HFF-Myc (cell line): ENCODE measurements at places on chromosomes 7 and 10.

DNA sequence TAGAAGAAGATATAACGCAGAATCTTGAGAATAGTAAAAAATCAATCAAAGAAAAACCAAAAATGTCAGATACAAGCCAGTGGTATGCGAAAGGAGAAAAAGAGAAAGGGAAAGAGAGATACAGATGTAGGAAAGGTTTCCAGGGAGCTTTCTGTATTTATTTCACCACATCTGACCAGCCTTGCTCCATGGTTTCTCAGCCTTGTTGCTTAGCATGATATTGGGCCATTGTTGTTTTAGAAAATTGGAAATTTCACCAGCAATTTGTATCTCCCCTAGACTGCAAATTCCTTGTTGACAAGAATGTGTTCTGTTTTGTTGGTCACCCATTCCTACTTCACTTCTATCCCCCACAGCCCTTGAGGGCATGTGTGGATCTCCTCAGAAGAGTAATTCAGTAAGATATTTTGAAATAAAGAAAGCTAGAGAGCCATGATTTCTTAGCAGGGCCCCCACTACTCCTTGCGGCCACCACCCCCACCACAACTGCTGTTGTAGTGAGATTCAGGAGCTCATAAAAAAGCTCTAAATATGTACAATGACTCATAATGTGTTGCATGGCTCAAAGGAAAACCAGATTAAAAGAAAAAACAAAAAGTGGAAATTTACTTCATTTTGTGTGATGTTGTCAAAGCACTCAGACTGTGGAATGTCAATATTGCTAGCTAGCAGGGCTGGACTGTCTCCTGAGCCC is 138.7 kb downstream of the CHRM2 start:
- no peak for DNase-seq

DNA sequence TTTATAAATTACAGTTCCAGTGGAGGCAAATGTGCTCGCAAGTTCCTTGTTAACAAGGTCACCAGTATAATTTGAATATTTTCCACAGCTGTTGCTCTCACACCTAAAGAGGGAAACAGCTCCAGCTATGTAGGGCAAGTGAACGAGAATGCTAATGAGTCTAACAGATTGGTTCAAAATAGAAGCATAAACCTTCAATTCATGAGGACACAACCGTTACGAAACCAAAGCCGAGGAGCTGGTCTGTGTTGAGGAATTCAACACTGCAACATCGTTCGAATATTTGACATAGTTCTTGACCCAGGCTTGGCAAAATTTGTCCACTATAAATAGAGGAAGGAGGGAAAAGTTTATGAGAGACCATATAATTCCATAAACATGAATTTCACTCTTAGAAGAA is 161.3 kb downstream of the KLF6 start:
- DNase-seq: no peak

DNA sequence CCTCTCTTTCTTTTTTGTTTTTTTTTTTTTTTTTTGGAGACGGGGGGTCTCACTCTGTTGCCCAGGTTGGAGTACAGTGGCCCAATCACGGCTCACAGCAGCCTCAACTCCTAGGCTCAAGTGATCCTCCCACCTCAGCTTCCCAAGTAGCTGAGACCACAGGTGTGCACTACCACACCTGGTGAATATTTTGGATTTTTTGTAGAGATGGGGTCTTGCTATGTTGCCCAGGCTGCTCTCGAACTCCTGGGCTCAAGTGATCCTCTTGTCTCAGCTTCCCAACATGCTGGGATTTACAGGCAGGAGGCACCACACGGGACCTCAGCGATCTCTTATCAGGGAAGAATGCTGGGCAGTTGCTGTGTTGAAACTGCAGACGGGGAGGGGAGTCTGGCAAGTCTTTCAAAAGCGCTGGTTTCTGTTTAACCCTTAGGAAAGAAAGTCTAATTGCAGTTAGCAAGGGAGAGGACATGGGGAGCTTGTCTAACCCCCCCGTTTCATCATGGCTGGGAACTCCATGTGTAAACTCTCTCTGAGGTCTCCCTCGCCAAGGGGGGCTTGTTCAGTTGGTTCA is 39.6 kb upstream of the LMTK2 start:
- DNase-seq: no peak

DNA sequence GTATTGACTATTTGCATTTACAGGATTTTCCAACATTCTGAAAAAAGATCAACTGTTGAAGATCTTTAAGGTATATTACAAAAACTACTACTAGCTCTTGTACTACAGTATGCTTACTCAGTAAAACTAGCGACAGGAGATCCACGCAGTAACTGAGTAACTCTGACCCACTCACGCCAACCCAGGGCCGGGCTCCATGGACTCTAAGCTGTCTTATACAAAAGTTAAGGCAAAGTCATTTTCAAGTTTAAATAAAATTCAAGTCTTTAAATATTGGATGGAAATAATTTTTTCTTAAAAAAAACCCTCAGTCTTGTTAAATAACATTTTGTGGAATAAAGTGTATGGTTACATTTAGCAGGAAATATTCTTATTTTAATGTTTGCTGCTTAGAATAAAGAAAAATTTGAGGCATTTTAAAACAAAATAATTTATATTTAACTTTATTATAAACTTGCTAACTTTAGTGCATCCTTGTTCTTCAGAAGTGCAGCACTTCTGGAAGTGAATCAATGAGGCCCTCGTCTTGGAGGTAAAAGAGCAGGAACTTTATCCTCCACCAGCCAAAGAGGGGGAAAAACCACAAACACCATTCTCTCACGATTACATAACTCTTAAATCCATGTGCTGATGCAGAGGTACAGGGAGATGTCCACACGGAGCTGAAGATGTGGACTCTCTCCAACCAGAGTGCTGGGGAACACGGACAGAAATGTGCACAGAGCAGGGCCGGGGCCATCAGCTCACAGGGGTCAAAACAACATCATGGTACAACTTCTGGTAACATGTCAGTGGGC is 119.9 kb downstream of the LARP4B start:
- no peak for DNase-seq

DNA sequence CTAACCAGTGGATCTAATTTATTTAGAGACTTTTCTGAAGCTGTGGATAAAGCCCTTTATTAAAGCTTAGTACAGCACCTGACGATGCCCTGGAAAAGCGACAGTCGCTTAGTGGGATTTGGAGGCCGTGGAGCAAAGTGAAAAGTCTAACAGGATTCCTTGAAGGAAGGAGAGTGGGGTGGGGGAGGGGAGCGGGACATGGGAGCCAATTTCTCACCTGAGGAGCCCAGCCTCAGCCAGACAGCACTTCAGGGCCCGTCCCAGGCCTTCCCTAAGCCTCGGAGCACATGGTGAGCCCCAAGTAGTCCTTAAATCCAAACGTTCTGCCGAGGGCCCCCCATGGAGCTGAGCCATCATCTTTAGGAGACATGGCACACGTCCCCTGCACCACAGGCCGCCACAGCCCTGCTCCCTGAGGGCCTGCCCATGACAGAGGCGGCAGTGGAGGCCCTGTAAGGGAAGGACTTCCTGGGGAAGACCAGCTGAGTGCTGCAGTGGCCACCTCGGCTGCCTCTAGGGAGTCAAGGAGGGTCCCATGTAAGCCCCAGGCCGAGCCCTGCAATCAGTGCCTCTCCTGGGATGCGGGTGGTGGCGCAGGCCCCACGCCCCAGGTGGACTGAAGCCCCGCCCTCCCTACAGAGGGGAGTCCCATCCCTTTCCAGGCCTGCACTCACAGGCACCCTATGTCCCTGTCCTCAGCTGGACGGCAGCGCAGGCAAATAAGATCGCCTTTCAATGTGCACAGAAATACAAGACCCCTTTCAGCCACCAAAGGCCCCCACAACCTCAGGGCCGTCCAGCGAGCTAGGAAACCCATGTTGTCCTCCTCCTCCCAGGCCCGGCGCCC is 187.0 kb downstream of the MAD1L1 start:
- no peak for DNase-seq

DNA sequence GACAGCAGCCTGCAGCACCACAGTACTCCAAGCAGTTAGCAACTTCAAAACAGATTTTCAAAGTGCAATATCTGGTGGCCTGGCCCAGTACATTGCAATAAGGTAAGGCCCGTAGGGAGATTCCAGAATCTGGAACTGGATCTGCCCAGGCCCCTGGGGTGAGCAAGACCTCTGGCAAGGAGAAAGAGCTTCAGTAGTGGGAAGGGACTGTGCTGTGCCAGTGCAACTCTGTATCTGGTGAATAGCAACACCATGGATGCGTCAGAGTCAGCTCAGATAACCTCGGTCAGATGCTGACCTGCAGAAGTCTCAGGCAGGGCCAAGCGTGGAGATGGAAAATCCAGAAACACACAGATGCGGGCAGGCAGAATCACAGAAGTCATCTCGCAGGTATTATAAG is 30.3 kb downstream of the ELMO1 start:
- DNase-seq: no peak

- no peak for DNase-seq
Observed at GRCh38 chr10:75292794-75293445, 57.2 kb upstream of the COMTD1 start.

DNA sequence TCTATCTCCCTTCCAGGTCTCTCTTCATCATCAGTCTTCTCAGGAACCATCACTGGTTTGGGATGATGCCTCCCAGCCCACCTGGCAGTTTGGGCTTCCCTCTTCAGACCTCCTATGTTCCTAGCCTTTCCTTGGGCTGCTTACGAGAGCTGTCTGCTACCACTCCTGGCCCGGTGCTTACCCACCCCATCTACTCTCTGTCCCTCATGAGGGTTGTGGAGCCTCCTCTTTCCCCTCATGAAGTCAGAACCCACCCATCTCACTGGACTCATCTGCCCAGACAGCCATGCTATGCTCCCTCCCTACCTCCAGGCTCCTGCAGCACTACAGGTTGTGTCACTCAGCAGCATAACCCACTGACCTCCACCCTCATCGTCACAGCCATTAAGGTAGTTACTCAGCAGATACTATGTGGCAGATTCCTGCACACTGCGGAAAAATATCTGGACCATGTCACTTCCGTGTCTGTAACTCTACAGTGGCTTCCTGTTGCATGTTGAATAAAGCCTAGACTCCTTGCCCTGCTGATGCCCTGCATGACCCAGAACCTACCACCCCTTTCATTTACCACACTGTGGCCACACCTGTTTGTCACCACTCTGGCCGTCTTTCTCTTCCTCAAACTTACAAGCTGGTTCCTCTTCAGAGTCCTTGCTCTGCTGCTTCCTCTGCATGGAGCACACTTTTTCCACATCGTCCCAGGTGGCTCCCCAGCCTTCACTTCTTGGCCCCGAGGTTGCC is 2.0 kb downstream of the DBNL start:
- DNase-seq: no peak

GRCh38 chr7:118057404-118057803 is 126.6 kb upstream of the LSM8 start:
- no peak for DNase-seq

GRCh38 chr10:57221674-57222073 is 860.6 kb upstream of the ZWINT start:
- DNase-seq: no peak

DNA sequence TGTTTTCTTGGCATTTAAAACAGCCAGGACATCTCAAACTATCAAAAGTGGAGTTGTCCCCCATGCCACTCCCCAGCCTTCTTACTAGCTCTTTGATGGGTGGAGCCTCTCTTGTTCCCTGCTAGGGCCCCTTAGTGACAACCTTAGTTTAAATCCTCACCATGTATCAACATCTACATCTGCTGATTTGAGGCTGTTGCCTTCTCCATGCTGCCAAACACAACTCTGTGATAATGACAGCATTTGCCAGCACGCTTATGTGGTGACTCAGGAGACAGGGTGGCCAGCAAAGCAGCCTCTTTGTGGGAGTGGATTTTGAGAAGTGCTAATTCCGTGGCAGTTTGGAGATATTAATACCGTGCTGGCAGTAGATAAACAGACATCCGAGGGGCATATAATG is 145.4 kb downstream of the LRRC4 start:
- peak; percentile 12 for DNase-seq

DNA sequence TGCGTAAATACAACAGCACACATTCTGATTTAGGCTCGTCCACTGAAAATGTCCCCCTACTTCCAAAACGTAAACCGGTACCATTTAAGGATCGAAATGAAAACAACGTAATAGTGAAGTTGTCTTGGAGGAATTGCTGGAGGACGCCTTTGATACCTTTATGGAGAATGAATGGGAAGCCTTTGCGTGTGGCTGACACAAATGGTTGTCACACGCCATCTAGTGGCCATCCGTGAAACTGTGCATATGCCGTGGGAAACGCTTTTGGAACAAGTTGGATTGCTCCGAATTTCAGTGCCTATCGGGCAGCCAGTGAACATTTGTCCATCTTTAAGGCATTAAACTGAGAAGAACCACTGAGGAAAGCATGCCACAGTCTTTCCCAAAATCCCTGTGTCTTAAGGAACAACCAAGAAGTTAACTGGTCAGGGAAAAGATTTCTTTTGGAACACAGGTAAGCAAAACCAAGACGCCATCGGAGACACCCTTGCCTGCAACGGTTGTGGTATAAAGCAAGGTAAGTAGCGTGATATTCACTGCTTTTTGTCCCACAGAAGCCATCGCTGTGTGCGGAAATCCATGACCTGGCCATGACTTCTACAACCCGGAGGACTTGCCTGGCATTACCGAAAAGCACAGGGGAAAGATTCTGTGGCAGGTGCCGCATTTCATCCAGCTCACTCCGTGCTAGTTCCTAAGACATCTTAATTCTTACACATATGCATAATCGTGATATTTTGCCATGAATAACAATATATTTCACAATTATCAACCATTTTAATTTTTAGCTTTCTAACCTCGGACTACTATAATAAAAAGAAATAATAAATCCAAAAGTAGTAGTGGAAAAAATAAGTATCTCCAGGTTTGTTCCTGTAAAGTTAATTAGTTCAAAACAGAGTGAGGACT is 100.6 kb downstream of the FAM204A start:
- peak; percentile 67 for DNase-seq

GRCh38 chr7:100642534-100642907 is 1.2 kb upstream of the TFR2 start:
- no peak for DNase-seq

DNA sequence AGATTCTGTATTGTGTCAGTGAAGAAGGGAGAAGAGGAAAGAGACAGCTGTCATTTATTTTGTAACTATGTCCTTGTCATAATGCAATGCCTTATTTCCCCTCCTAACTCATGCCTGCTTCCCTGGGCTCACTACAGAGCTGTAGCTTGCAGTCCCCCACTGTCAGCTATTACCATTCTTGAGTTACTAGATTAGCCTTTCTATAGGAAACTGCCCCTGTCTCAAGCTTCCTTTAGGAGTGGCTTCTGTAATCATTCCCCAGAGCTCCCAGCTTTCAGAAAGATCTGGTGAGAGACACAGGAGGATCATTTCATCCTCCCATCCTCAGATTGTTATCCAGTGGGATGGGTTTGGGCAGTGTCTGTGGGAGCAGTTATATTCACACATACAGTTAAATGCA is 32.4 kb upstream of the SMKR1 start:
- DNase-seq: no peak

GRCh38 chr7:23471106-23471859 is 992 bp upstream of the IGF2BP3 start:
- no peak for DNase-seq

- DNase-seq: no peak
Observed at GRCh38 chr10:127415116-127415515, 134.0 kb upstream of the NPS start.

DNA sequence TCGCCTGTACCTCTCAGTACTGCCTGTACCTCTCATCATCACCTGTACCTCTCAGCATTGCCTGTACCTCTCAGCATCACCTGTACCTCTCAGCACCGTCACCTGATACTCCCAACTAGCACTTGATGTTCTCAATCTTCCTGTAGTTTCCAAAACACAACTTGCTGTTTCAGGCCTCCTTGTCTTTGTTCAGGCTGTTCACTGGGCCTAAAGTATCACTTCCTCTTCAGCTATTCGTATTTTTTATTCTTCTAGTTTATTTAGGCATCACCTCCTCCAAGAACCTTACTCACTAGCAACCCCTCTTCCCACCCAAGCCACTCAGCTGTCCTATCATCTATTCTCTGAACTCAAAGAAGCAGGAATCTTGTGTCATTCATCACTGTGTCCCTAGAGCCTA is 24.1 kb downstream of the OR6B1 start:
- DNase-seq: no peak

GRCh38 chr7:74094224-74095101 is 10.9 kb downstream of the LIMK1 start:
- peak; percentile 82 for DNase-seq
